ENCODE measurements at places on chromosomes 1 and 21.

DNA sequence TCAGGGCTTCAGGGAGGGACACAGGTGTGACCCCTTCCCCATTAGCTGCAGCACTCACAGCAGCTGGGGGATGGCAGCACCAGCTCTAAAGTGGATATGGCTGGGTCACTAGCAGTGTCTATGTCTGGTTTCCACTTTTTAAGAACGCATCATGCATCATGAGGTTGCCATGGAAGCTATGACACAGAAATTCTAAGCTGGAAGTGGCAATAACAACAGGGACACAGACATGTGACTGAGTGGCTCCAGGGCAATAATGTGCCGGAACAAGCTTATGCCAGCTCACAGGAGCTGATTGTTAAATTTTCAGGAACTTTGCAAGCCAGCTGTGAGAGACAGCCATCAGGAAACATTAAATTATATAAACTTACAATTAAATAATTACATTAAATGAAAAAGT is 51.2 kb upstream of the NFASC start:
- no peaks in the 10 kb centered on the region for H3K27me3 ChIP-seq
- H3K4me1 ChIP-seq = no peaks in the 10 kb centered on the region
- no peaks in the 10 kb centered on the region for H3K36me3 ChIP-seq
- DNase-seq = no peak
- H3K27ac ChIP-seq = peak overlapping the region; percentile 53
- no peak overlapping the region for H3K4me3 ChIP-seq

GRCh38 chr1:47399138-47399845 is 16.8 kb upstream of the FOXE3 start:
- no peak overlapping the region for H3K27ac ChIP-seq
- no peak for DNase-seq
- no peak overlapping the region for H3K4me3 ChIP-seq
- H3K4me1 ChIP-seq = no peaks in the 10 kb centered on the region
- no peaks in the 10 kb centered on the region for H3K27me3 ChIP-seq

DNA sequence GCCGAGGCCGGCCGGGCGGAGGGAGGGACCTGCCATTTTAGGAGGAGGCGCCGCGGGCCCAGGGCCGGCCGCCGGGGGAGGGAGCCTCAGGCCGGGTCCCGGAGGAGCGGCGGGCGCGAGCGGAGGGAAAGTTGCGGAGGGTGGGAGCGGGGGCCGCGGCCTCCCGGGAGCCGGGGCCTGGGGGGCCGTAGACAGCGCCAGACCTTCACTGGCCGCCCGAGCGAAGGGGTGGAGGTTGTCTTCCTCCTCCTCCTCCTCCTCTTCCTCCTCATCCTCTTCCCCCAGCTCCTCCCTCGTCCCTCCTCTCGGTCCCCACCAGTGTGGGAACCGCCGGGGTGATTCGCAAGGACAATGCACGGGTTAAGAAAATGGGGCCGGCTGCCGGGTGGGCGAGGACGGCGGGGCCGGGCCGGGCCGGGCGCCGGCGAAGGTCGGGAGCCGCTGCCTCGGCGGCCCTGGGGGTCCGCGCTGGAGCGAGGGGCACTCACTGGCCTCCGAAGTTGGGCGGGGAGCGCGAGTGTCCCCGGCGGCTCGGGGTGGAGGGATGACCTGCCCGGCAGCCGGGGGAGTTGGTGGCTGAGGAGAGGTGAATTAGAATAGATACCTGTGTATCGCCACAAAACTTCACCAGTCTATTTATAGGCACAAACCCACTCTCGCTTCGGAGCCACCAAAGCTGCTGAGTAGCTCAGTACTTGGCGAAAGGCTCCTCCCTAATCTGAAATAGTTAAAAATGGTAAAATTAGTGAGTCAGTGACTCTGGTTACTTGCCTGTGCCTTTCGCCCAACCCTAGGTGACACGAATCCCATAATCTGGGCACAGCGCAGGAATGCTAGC is 1.3 kb downstream of the DYRK1A start:
- H3K4me1 ChIP-seq = peaks cover 12% of the 10 kb centered on the region
- DNase-seq = no peak

GRCh38 chr21:16457498-16457897 is 727.7 kb downstream of the USP25 start:
- no peak for DNase-seq
- H3K36me3 ChIP-seq = peaks cover 4% of the 10 kb centered on the region
- H3K27ac ChIP-seq = no peak overlapping the region
- no peak overlapping the region for H3K4me3 ChIP-seq
- no peaks in the 10 kb centered on the region for H3K27me3 ChIP-seq

DNA sequence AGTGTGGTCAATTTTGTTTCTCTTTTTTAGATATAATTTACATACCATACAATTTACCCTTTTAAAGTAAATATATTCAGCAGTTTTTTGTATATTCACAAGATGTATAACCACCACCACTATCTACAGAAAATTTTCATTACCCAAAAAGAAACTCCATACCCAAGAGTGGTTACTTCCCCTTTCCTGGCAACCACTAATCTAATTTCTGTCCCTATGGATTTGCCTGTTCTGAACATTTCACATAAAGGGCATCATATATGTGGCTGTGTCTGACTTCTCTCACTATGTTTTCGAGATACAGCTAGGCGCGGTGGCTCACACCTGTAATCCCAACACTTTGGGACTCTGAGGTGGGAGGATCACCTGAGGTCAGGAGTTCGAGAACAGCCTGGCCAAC is 13.6 kb downstream of the PACC1 start:
- DNase-seq = no peak
- H3K4me3 ChIP-seq = no peak overlapping the region
- no peak overlapping the region for H3K27ac ChIP-seq
- H3K36me3 ChIP-seq = peaks cover 10% of the 10 kb centered on the region

DNA sequence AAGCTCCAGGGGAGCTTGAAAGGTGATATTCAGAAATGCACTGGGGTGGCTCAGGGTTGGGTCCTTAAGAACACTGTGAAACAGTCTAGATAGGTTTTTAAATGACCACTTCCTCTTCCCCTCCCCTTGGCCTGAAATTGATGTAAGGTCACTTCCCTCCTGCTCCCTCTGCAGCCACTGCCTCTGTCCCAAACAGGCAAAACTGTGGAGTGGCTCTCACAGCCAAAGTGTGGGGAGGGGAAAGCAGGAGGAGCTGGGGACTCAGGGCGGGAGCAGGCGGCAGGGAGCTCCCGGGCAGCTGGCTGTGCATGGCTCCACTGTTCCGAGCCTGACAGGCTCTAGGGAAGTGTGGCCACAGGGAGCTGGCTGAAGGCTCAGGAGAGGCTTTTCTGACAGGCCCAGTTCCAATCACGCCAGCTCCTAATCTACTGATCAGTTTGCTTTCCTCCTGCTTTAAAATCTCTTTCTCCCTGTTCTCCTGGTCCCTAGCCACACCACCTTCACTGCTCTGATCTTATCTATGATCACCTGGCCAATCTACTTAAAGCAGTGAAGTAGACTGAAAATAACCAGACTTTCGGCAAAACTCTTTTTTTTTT is 5.1 kb upstream of the CSRP1 start:
- no peak for DNase-seq
- peaks cover 23% of the 10 kb centered on the region for H3K4me1 ChIP-seq
- H3K36me3 ChIP-seq = no peaks in the 10 kb centered on the region
- H3K27me3 ChIP-seq = no peaks in the 10 kb centered on the region

DNA sequence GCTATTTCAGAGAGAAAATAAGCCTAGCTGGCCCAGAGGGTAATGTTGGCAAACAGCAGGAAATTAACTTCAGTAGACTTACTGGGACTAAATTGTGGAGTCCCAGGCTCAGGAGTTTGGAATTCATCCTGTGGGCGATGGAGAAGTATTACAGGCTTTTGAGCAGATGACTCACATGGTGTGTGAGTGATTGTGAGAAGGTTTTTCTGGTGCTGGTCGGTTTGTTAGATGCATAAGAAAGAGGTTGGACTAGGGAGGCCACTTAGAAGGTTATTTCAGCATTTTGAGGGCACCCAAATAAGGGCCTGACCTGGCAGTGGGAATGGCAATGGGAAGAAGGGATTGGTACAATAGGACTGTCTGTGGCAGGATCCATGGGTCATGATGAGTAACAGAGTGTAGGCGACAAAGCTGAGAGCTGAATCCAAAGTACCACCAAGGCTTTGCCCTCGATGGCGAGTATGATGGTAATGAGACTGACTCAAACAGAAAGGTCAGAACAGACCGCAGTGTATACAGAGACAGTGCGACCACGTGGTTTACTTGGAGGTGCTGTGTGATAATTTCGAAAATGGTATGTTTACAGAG is 69.2 kb upstream of the KIF26B start:
- H3K27ac ChIP-seq = no peak overlapping the region
- H3K4me3 ChIP-seq = no peak overlapping the region
- peaks cover 13% of the 10 kb centered on the region for H3K4me1 ChIP-seq
- no peaks in the 10 kb centered on the region for H3K36me3 ChIP-seq

- H3K27ac ChIP-seq = peak overlapping the region; percentile 77
- no peaks in the 10 kb centered on the region for H3K36me3 ChIP-seq
- no peak for DNase-seq
- H3K4me1 ChIP-seq = peaks cover 62% of the 10 kb centered on the region
- H3K4me3 ChIP-seq = no peak overlapping the region
- no peaks in the 10 kb centered on the region for H3K27me3 ChIP-seq
Observed at GRCh38 chr1:175129997-175130648, 62.5 kb downstream of the KIAA0040 start.

GRCh38 chr1:61055110-61055614 is 27.2 kb upstream of the NFIA start:
- H3K4me1 ChIP-seq = peaks cover 13% of the 10 kb centered on the region
- no peaks in the 10 kb centered on the region for H3K36me3 ChIP-seq
- H3K27ac ChIP-seq = peak overlapping the region; percentile 86
- H3K4me3 ChIP-seq = no peak overlapping the region
- DNase-seq = no peak

GRCh38 chr1:186206048-186206570 is 168.9 kb downstream of the TPR start:
- H3K4me3 ChIP-seq = no peak overlapping the region
- H3K27me3 ChIP-seq = no peaks in the 10 kb centered on the region
- no peaks in the 10 kb centered on the region for H3K36me3 ChIP-seq
- H3K4me1 ChIP-seq = peaks cover 4% of the 10 kb centered on the region

All from esophagus squamous epithelium (tissue), 5 donors.